ENCODE measurements at places on chromosomes 2 and 18. TPM values are rescaled to one million over a fixed set of nuclear protein-coding genes. Genes with fewer than 3 reads are reported as not detected.

FAM237A gene
- not detected for polyA plus RNA-seq

DPYSL5 gene
- not detected for polyA plus RNA-seq

IL36G gene
- polyA plus RNA-seq = 54.5 TPM

TUBA3E gene
- not detected for polyA plus RNA-seq

GAREM2 gene
- polyA plus RNA-seq = 0.64 TPM

LRRTM1 gene
- polyA plus RNA-seq = 0.16 TPM

ANKRD53 gene
- 0.35 TPM for polyA plus RNA-seq

CD302 gene
- 3.8 TPM for polyA plus RNA-seq

RGPD4 gene
- polyA plus RNA-seq = not detected

All from esophagus (tissue), 2 donors.